ENCODE measurements at places on chromosomes 12 and 14.

DNA sequence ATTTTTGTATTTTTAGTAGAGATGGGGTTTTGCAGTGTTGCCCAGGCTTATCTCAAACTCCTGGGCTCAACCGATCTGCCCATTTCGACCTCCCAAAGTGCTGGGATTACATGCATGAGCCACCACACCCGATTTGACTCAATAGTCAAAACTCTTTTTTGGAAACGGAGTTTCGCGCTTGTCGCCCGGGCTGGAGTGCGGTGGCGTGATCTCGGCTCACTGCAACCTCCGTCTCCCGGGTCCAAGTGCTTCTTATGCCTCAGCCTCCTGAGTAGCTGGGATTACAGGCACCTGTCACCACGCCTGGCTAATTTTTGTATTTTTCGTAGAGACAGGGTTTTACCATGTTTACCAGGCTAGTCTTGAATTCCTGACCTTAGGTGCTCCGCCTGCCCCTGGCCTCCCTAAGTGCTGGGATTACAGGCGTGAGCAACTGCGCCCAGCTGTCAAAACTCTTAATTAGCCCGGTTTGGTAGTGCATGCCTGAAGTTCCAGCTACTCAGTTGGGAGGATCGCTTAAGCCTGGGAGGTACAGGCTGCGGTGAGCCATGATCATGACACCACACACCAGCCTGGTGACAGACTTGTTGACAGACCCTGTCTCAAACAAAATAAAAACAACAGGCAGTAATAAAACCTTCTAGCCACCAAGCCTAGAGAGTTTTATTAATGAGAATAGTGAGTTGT, 12.4 kb downstream of the MED21 start:
- no peak for DNase-seq

DNA sequence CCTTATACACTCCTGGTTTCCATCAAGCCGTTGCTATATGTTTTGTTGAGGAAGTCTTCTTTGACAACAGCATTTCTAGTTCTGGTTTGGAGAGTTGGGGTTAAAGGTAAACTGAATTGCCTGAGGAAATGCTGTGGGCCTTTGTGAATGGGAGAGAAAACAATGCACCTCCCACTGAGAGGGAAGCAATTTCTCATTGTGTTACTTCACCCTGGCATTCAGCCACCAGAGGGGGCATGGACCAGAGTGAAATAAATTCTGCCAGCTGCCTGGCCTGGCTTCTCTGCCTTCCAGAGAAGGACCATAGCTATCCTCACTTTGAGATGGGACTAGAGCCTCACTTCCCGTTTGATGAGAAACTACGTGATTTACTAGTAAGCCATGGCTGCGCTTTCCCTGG, 475.3 kb downstream of the EGLN3 start:
- DNase-seq = peak; percentile 66

DNA sequence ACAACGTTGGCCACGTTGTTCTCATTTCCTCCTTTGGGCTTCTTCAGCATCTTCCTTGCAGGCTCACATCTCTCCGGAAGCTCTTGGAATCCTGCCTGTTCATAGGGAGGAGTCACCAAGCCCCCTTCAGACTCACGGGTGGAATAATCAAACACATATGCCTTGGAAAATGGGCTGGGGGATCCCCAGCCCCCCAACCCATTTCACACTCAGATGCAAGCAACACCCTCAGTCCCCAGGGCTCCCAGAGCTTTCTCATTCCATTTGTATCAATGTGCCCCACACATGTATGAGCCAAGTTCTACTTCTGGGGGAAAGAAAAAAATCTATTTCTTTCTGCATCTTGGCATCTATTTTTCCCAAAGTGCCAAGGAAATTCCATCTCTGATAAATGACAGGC, 33.1 kb downstream of the WSCD2 start:
- no peak for DNase-seq

GRCh38 chr12:96271469-96272199, 77.5 kb downstream of the ELK3 start:
- no peak for DNase-seq

DNA sequence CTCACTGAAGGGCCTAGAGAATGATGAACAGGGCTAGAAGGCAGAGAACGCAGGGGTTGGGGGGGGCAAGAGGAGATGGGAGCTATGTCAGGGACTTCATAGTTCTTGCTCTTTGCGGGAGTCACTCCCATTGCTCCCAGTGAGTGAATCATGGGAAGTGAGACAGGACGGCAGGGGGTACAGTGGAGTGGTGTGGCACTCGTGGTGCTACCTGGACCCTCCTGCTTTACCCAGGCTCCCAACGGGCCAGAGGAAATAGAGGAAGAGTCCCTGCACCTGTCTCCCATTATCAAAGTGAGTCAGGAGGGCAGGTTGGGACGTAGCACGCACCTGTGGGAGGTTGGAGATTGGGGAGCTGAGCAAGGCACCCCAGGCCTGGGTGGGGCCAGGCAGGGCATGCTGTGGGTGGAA, 1.3 kb upstream of the KRT8 start:
- DNase-seq = no peak

- DNase-seq = no peak
Observed at GRCh38 chr12:6091786-6092566, 32.5 kb downstream of the VWF start.

- DNase-seq = no peak
Observed at GRCh38 chr12:30823764-30824163, 69.0 kb upstream of the CAPRIN2 start.

DNA sequence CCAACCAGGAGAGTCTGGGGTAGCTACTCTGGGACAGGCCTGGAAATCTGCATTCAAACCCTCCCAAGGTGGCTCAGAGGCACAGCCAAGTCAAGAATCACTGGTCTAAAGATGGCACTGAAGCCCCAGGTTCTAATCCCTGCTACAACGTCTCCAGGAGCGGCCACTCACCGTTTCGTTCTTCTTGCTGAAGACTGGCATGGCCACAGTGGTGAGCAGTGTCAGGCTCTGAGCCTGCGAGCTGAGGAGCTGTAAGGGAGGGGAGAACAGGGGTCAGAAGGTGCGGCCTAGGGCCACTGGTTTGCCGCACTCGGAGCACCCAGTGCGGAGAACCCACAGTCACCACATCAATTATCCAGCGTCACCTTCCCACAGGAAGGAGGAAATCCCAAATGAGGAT, 38.8 kb downstream of the CACNA2D4 start:
- no peak for DNase-seq

DNA sequence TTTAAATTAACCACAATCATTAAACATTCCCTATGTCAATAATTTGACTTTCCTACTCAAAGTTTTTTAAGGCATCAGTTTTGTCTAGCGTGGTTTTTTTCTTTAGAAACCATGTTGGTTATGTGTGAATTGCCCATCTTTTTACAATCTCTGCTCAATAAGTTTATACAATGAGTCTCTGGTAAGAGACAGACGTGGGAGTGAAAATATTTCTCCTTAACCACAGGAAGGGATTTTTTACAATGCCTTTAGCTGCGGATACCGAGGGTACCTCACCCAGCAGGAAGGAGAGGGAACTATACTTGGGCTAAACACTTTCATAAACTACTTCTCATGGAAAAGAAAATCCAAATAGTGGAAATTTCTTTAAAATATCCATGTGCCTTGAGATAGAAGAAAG, 191.4 kb upstream of the BCL2L14 start:
- no peak for DNase-seq

- peak; percentile 18 for DNase-seq
Observed at GRCh38 chr12:94616203-94616729, 34.1 kb downstream of the TMCC3 start.

DNA sequence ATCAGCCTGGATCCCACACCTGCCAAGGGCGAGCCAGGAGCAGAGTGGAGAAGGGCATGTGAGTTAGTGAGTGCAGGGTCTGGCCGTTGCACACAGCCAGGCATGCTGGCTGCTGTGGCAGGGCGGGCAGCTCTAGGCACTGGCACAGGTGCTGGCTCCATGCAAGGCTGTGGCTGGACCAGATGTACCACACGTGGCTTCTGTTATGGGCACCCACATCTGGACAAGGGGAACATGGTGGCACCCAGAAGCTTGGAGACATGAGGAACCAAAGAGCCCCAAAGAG, 20.1 kb downstream of the SERPINA3 start:
- DNase-seq = no peak

GRCh38 chr12:62192903-62193250, 67.3 kb upstream of the USP15 start:
- DNase-seq = no peak

- no peak for DNase-seq
Observed at GRCh38 chr14:105394714-105395537, 3.4 kb upstream of the TEX22 start.

DNA sequence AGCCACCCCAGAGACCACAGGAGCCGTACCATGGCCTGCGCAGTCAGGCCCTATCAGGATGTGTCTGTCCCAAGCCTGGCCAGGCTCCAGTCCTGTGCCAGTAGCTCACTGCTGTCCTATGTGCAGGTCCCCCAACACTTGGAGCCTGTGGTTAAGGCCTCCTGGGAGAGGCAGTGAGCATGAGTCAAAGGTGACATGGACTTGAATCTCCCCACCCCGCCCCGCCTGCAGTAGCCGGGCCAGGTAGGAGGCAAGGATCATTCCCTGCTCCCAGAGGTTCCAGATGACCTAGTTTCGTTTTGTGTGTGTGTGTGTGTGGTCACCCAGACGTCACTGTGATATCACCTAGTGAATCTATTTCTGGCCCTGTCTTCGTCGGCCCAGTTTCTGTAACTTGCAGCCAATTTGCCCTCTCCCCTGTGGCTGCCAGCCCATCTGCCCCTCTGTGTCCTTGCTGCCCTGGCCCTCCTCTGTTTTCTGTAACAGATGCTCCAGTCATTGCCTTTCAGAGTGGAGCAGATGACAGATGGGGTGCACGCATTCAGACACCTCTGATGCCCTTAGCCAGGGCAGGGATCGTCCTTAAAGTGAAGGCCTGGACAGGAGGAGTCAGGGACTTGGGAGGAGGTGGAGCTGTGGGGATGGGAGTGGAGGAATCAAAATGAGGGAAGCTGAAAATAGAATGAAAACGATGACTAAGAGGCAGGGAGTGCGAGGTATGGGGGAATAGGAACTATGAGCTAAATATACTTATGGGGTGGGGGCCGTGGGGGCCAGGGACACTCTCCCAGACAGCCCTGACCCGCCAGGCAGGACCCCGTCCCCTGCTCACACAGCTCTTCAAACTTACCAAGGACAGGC, 37.4 kb downstream of the SLC6A12 start:
- DNase-seq = no peak

DNA sequence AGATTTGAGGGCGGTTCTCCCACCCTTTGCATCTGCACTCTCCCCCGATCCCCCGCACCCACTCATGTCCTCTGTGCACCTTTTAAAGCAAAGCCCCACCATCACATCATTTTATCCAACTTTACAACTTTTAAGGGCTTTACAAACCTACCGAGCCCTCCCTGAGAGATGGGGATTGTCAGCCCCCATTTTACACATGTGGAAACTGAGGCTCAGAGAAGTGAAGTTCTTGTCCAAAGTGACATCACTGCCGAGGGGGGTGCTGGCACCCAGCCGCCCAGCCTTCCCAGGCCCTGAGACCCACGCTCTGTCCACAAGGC, 334.2 kb downstream of the MED13L start:
- no peak for DNase-seq

- no peak for DNase-seq
Observed at GRCh38 chr12:120668091-120668867, 18.7 kb upstream of the MLEC start.

GRCh38 chr14:85178864-85179263, 351.1 kb upstream of the FLRT2 start:
- no peak for DNase-seq

DNA sequence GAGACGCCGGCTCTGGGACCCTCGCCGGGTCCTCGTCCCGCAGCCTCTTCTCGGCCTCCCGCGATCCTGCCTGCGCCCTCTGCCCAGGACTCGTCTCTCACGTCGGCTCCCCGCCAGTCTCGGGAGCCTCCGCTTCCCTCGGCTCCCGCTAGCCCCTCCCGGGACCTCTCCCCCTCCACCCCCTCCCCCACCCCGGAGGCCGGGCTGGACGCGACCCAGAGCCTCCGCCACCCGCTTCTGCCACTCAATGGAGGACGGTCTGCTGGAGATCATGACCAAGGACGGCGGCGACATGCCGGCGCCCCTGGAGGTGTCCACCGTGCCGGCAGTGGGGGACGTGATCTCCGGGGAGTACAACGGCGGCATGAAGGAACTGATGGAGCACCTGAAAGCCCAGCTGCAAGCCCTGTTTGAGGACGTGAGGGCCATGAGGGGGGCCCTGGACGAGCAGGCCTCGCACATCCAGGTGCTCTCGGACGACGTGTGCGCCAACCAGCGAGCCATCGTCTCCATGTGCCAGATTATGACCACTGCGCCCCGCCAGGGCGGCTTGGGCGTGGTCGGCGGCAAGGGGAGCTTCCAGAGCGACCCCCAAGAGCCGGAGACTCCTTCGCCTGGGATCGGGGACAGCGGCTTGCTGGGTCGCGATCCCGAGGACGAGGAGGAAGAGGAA, 568 bp downstream of the CCDC184 start:
- peak; percentile 48 for DNase-seq

DNA sequence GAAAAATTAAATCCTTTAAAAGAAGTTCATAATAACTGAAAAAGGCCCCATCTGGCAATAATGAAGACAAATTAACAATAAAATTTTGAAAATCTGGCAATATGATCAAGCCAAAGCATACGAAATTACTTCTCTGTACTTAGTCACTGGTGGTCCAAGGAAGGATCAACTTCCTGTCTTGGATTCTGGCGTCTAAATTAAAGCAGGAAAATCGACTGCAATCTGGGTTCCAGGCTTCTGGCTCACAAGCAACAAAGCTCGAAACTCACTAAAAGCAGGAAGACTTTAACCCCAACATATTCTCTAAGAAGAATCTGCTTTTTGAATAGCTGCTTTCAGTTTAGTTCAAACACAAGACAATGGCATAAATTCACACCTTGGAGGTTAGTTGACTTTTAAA, 49.7 kb downstream of the LRIG3 start:
- DNase-seq = no peak

GRCh38 chr12:113445544-113446171, 23.5 kb downstream of the SDSL start:
- no peak for DNase-seq

DNA sequence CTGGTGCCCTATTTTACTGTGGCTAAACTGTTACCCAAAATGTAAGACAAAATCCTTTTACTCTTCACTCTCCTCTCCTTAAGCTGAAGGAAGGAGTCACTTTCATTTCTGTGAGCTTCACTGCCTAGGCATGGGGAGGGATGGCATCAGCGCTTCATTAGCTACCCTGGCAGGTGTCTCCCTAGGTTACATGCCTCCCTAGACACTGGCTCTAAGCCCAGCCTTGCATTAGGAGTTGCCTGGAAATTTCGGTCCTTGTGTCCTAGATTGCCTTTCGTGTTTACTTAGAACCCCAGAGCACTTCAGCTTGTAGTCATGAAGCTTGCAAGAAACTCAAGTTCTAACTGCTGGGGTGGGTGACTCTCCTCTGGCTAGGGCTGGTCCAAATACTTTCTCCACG, 520.5 kb upstream of the STXBP6 start:
- no peak for DNase-seq
